ENCODE measurements at places on chromosomes 6 and 20. TPM values are rescaled to one million over a fixed set of nuclear protein-coding genes. Genes with fewer than 3 reads are reported as not detected.
A peak's percentile ranks its signal among the peaks of the same experiment; 100 is the strongest.

The ADGRF4 gene
- total RNA-seq = not detected

DNA sequence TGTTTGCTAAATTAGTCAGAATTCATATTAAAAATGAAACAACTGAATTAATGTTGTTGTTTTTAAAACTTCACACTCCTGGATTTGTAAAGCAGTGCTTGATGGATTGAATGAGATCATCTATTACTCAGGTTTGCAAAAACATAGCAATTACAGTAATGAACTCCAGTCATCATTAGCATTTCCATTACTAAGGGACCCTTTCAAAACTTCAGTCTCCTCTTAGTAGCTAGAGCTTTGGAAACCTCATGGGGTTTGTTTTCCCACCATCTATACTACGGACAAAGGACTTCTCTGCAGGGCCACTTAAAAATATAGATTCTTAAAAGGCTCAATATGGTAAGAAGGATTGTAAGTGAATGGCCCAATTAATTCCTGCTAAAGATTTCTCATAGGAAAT lies 209.9 kb upstream of the PRND start:
- no peak overlapping the region for H3K27ac ChIP-seq
- H3K4me1 ChIP-seq = no peaks in the 10 kb centered on the region
- H3K27me3 ChIP-seq = no peaks in the 10 kb centered on the region

The PNLDC1 gene
- 0.94 TPM for total RNA-seq

DNA sequence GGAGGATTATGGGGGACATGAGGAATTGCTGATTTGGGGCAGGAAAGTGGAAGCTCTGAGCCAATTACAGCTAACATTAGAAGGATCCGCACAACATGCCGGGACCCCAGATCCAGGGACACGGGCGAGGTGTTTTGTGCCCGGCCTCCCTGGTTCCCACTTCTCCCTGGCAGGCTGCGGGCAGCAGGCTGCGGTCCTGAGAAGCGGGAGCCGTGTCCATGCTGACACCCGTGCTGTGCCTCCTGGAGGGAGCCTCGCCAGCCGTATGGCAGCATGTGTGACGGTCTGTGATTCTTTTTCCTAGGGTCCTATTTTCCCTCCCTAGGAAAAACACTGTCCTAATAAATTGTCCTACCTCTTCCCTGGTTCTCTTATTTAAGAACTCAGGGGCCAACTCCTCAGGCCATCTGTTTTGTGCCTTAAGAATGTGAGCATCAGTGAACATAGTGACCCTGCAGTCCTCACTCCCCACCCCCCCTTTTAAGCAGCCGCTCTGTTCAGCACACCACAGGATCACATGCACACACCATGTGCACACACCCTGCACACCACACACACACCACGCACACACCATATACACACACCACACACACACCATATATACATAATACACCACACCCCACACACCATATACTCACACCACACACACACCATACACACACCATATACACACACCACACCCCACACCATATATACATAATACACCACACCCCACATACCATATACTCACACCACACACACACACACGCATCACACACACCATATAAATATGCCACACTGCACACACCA lies 49.9 kb downstream of the DACT2 start:
- H3K27me3 ChIP-seq = no peaks in the 10 kb centered on the region
- no peak overlapping the region for H3K27ac ChIP-seq
- H3K36me3 ChIP-seq = no peaks in the 10 kb centered on the region
- DNase-seq = no peak

DNA sequence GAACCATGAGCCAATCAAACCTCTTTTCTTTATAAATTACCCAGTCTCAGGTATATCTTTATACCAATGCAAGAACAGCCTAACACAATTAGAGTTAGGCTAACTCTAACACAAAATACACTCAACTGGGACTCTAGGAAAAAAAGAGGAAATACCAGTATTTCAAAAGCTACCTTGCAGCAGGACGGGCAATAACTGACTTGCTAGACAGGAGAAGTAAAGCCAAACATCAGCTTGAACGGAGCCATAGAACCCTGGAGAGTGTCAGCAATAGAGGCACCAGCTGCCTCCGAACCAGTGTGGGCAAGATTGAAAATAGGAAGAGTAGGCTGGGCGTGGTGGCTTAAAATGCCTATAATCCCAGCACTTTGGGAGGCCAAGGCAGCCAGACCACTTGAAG lies 162.0 kb upstream of the SOX4 start:
- no peak overlapping the region for H3K27ac ChIP-seq
- DNase-seq = no peak
- no peaks in the 10 kb centered on the region for H3K4me1 ChIP-seq
- H3K27me3 ChIP-seq = no peaks in the 10 kb centered on the region
- H3K4me3 ChIP-seq = no peak overlapping the region

DNA sequence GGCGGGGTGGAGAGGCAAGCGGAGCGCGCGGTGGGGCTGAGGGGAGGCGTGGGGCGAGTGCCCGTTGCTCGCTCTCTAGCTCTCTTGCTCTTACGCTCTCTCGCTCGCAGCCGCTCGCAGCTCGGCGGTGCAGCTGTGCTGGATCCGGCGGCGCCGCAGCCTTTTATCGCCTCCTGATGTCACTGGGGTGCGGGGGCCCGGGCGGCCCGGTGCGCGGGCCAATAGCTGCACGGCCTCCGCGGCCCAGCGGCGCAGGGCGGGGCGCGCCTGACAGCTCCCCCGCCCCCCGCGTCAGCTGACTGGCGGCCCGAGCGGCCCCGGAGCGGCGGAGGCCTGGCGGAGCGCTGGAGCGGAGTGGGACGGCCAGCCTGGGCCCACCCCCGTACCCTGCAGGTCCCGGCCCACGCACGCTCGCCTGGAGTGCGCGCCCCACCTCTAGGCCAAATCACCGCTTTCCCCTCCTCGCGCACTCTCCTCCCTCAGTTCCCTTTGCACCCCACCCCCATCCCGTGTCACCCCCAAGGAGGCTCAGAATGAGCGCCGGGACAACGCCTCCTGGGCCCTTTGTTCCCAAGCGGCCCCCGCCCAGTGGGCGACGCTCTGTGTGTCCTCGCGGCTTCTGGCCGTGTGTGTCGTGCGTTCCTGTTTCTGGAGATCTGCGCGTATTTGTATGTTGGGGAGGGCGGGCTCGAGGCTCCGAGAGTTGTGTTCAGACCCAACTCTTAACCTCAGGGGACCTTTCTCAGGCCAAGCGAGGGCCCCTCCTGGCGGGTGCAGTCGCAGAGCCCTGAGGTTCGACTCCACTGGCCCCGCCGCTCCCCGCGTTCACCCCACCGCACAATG lies at the start of gene MAFB:
MAFB (minus strand) TSS at position 137 of the 843 bp plus-strand sequence. CDS start 386 bp downstream, outside the sequence.
- no peaks in the 10 kb centered on the region for H3K36me3 ChIP-seq
- peak within 1 kb of the TSS; percentile 31 for H3K4me3 ChIP-seq
- peaks cover 11% of the 10 kb centered on the region for H3K4me1 ChIP-seq
- peaks cover 19% of the 10 kb centered on the region for H3K27me3 ChIP-seq
- H3K27ac ChIP-seq = no peak within 1 kb of the TSS

- peak overlapping the region; percentile 93 for H3K27ac ChIP-seq
- H3K4me1 ChIP-seq = peaks cover 92% of the 10 kb centered on the region
- peak overlapping the region; percentile 2 for H3K4me3 ChIP-seq
- H3K27me3 ChIP-seq = no peaks in the 10 kb centered on the region
- H3K36me3 ChIP-seq = no peaks in the 10 kb centered on the region
- peak; percentile 88 for DNase-seq
Observed at GRCh38 chr20:59149678-59150504, 13.7 kb upstream of the ZNF831 start.

GRCh38 chr6:10465629-10466499 lies 51.0 kb upstream of the TFAP2A start:
- H3K27me3 ChIP-seq = no peaks in the 10 kb centered on the region
- no peaks in the 10 kb centered on the region for H3K4me1 ChIP-seq
- no peaks in the 10 kb centered on the region for H3K36me3 ChIP-seq
- no peak overlapping the region for H3K27ac ChIP-seq
- no peak for DNase-seq

The PACRG gene
- not detected for total RNA-seq

GRCh38 chr6:137787016-137787415 lies 80.0 kb upstream of the TNFAIP3 start:
- H3K27me3 ChIP-seq = no peaks in the 10 kb centered on the region
- H3K27ac ChIP-seq = no peak overlapping the region
- peaks cover 24% of the 10 kb centered on the region for H3K4me1 ChIP-seq
- no peak overlapping the region for H3K4me3 ChIP-seq
- no peak for DNase-seq

DNA sequence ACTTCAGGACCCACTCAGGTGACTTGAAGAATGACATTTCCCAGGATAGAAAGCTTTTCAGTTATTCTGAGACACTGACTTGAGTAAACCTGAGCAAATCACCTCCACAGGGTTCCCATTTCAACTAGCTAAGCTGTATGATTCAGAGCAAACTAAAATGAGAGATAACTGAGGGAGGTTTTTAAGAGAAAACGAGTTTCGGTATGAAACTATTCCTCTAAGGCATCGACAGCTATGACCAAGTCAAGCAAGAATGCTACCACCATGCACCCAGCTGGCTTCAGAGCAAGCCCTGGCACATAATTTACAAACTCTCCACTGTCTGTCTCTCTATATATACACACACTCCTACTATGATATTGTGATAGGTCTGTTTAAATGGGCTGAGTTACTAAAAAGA lies 75.4 kb downstream of the PERP start:
- H3K27ac ChIP-seq = no peak overlapping the region
- H3K36me3 ChIP-seq = no peaks in the 10 kb centered on the region
- H3K4me3 ChIP-seq = no peak overlapping the region
- no peaks in the 10 kb centered on the region for H3K27me3 ChIP-seq
- no peak for DNase-seq

Data from CD4-positive, alpha-beta memory T cell (primary cell).